ENCODE measurements at places on chromosomes 7 and 10. TPM values are rescaled to one million over a fixed set of nuclear protein-coding genes. Genes with fewer than 3 reads are reported as not detected.

- DNase-seq = no peak
Measured at GRCh38 chr7:51209426-51209825, 107.2 kb downstream of the COBL start.

GRCh38 chr7:106812027-106812643 is 52.9 kb upstream of the PIK3CG start:
- no peak for DNase-seq

DNA sequence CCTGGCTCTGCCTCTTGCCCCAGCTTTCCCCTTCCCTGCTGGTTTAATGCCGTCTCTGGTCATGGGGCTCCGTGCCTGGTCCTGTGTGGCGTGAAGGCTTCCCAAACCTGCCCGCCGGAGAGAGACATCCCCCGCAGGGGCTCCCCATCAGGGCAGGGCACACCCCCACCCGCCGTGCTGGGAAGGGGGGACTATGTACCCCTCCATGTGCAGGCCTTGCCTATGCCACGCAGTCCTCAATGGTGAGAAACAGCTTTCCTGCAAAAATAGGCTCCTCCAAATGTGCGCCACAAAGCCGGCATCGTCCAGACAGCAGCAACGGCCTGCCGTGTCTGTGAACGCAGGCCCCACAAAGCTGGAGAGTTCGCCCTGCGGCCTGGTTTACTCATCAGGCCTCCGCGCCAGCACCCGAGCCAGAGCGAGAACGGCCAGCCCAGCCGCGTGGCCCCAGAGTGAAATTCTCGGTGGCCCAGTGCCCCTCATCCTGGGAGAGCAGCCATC is 313.4 kb downstream of the DNAJB6 start:
- DNase-seq = no peak

DNA sequence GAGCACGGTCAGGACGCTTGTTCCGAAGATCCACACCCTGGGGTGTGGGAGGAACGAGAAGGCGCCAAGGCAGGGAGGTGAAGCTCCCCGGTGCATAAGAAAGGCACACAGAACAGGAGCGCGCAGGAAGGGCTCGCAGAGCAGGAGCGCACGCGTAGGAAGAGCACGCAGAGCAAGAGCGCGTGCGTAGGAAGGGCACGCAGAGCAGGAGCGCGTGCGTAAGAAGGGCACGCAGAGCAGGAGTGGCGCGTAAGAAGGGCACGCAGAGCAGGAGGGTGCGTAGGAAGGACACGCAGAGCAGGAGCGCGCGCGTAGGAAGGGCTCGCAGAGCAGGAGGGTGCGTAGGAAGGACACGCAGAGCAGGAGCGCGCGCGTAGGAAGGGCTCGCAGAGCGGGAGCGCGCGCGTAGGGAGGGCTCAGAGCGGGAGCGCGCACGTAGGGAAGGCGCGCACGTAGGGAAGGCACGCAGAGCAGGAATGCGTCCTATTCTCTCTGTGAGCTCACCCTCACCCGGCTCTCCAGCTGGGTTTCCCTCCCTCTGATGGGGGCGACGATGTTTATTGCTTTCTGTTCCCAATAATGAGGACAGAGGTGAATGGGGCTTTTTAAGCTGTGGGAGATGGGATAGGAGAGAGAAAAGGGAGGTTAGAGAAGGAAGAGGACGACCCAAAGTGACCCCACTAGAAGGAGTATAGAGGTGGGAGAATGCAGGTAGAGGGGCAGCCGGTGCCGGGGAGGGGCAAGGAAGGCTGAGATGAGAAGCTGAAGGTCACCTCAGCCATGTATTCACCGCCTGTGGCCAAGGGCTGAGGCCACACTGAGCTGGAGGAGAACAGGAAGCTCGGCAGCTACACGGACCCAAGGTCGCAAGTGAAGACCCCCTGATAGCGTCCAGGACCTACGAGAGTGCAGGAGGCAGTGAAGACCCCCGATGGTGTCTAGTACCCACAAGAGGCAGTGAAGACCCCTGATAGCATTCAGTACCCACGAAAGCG is 423.2 kb downstream of the PTPRN2 start:
- no peak for DNase-seq

GRCh38 chr7:92698237-92698841 is 108.1 kb upstream of the FAM133B start:
- no peak for DNase-seq

DNA sequence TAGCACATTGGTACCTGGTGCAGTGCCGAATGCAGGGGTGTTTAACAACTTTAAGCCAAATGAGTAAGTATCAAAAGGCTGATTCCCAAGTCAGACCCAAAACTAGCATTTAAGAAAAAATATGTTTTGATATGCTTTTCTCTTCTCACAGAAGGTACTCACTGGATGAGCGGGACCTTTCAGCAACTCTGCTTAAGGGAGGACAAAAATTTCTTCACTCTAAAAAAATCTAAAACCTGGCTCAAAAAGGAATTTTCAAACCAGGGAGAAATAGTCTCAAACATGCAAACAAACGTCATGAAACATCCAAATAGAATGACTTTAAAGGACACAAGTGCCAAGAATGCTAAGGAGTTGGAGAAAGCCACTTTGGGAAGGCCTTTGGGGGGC is 962.1 kb downstream of the KCNMA1 start:
- no peak for DNase-seq

- no peak for DNase-seq
Measured at GRCh38 chr7:93765475-93765874, 125.1 kb downstream of the TFPI2 start.

DNA sequence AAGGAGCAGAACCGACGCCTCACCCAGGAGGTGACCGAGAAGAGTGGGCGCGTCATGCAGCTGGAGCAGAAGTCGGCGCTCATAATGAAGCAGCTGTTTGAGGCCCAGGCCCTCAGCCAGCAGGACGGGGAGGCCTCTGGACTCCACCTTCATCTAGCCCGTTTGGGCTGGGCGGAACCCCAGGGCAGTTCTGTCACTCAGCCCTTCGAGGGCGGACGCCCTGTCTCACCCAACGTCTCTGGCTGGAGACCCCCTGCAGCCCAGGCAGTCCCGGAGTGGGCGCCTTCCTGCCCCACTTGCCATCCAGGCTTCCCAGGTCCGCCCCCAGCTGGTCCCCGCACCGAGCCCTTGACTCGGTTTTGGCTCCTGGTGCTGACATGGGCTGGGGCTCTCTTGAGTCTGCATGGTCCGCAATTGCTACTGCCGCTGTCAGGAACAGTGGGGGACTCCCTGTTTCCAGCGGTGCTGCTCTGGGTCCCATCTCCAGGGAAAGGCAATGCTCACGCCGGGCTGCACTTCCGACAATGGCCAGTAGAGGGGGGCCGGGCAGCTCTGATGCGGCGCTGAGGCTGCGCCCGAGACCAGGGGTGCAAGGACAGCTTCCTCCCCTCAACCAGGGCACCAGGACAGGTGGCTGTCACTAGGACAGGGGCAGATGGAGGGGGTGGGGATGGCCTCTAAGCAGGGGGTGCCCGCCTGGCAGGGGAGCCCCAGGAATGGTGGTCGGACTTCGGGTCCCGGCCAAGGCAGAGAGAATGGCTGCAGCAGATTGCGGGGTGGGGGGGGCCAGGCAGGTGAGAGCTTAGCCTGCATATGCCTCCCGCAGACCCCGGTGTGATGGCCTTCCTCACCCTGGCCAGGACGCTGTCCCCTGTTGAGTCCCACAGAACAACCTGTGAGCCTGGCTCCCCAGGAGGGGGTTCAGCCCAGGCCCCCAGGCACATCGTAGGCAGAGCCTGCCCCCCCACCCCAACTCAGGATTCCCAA is 71.2 kb upstream of the KCTD7 start:
- DNase-seq = peak; percentile 89

DNA sequence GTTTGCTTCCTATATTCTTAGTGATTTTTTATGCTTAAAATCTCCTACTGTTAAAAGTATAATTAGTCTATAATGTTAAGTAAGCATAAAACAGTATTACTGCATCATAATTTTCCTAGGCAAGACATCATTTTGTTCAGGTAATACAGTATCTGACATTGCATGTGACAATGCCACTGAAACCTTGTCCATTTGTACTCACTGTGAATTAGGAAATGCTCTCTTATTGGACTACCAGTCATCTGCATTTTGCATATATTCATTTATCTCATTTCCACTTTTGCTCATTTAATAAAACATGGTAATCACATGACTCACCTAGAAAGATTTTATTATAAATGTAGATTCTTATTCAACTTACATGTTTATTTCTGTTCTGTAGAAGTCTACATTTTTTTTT is 379.1 kb downstream of the ETV1 start:
- DNase-seq = no peak

- DNase-seq = no peak
Measured at GRCh38 chr7:11170863-11171568, 197.3 kb downstream of the PHF14 start.

- DNase-seq = no peak
Measured at GRCh38 chr7:55794527-55794926, 68.0 kb downstream of the SEPTIN14 start.

GRCh38 chr7:5514440-5515035 is 90.9 kb upstream of the TNRC18 start:
- DNase-seq = no peak

The KCTD7 gene
- total RNA-seq = 26.9 TPM

The RAB19 gene
- total RNA-seq = not detected

The EPHA1 gene
- 0.22 TPM for total RNA-seq

The TSPAN33 gene
- total RNA-seq = 11.8 TPM

The CYP3A4 gene
- not detected for total RNA-seq

All from sciatic nerve (tissue), 2 donors.